Hematopoietic multipotent progenitor cell treated with erythropoietin and hydrocortisone succinate and interleukin-3 and kit ligand, for 6 days (in vitro differentiated cells): ENCODE measurements at places on chromosomes 2 and 18.

- DNase-seq: no peak
These were observed 999.8 kb upstream of the GYPC start for GRCh38 chr2:125656190-125656589.

GRCh38 chr2:11227595-11227994 is 72.3 kb downstream of the SLC66A3 start:
- DNase-seq: no peak

DNA sequence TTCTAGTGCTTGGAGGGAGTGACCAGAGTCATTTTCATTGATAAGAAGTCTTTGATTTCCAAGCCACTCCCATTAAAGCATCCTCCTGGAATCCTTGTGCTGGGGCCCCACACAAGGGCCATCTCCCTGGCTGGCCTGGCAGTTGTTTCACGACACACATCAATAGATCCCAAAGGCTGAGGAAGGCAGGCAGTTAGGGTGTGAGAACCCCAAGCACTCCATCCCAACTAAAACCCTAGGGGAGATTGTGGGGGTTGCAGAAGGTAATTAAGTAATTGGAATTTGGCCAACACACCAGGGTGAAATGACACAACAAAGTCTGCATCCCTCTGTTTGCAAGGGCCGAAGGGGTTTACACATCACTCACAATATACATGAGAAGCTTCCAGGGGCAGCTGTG is 578.1 kb upstream of the SYT4 start:
- DNase-seq: no peak

GRCh38 chr2:38039121-38039910 is 36.6 kb downstream of the CYP1B1 start:
- DNase-seq: no peak

- peak; percentile 1 for DNase-seq
These were observed 95.6 kb upstream of the PDE1A start for GRCh38 chr2:182522405-182522896.

GRCh38 chr2:7880566-7880965 is 801.3 kb upstream of the ID2 start:
- no peak for DNase-seq
